Stimulated activated CD8-positive, alpha-beta memory T cell treated with anti-CD3 and anti-CD28 coated beads, Interleukin-2, amount 100 ng/mL, for 48 hours (primary cell): ENCODE measurements at places on chromosomes 1 and 21.

- DNase-seq: no peak
Observed at GRCh38 chr1:24173638-24174575, 13.2 kb downstream of the IFNLR1 start.

GRCh38 chr1:200642481-200642880 is 21.9 kb upstream of the KIF14 start:
- no peak for DNase-seq

GRCh38 chr1:246786606-246787238 is 62.5 kb downstream of the SCCPDH start:
- no peak for DNase-seq

DNA sequence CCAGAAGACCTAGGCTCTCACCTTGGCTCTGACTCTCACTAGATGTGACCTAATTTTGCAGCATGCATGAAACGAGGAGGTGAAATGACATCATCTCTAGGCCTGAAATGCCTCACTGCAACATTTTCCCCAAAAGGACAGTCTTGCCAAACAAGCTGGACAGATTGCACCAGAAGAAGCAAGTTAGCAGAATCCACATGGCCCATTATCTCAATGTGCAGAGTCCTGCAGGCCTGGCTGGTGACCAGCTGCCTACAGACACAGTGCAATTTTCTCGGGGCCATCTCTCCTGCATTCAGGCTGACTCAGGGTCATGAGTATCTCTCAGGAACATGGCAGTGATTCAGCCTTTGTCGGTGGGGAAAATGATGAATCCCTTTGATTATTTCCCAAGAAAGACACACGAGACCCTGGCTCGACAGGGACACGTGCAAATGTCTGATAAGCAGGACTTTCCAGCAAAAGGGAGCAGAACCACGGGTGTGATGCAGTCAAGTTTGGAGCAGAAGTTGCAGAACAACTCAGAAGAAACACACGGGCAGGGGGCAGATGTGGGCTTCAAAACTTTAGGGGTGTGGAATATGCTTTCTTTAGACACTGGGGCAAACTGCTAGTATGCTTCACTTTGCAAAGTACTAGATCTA is 38.7 kb downstream of the TRIM67 start:
- DNase-seq: no peak

GRCh38 chr1:16143566-16144324 is 12.1 kb downstream of the EPHA2 start:
- DNase-seq: no peak

DNA sequence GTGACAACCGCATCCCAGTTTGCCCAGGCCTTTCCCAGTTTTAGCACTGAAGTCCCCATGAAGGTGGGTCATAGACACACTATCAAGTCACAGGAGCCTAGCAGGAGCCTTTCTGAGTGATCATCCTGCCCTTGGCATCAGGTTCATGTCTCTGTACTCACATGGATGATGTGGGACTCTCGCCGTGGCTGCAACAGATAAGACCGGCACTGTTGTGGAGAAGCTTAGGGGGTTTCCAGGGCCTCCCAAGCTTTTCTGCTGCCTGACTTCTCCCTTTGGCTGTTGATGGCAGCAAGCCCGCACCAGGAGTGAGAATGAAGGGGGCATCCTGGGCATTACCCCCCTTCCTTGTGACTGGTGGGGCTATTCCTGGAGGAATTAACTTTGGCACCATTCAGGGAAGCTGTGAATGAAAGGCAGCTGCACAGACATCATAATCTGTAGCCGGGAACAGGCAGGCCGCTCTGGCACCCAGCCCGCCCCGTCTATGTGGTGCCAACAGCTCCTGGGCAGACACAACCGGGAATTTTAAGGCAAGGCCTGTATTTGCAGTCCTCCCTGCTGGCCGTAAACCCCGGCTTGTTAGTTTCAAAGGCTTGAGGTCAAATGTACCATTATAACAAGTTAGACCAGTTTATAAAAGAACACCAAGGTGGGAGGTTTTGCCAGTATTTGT is 148.6 kb downstream of the HUNK start:
- no peak for DNase-seq

DNA sequence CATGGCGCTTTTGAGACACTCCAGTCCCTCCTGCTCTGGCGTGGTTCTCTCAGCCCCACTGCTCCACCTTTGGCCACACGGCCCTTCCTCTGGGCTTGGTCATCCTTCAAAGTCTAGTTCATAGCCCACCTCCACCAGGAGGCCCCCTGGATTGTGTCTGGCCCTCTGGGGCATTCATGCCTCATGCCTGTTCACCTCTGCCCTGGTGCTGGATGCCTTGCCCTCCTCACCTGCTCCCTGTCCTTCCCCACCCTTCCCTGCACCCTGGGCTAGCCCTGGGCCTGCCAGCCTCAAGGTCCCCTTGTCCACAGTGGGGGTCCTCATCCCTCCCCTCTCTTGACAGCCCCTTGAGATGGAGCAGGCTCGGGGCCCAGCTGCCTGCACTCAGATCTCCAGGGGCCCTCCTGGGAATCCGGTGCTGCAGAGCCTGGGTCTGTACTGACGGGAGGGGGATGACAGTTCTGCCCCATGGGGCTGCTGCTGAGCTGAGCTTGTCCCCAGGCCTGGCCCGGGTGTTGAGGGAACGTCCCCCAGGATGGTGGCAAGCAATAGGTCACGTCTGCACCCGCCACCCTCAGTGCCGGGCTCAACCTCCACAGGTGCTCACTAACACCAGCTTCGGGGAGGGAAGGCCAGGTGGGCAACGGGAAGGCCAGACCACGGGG is 18.4 kb downstream of the PRXL2B start:
- DNase-seq: no peak

- DNase-seq: no peak
Observed at GRCh38 chr1:232353001-232353400, 276.9 kb downstream of the SIPA1L2 start.

- no peak for DNase-seq
Observed at GRCh38 chr1:230758709-230759368, 11.7 kb downstream of the CAPN9 start.

DNA sequence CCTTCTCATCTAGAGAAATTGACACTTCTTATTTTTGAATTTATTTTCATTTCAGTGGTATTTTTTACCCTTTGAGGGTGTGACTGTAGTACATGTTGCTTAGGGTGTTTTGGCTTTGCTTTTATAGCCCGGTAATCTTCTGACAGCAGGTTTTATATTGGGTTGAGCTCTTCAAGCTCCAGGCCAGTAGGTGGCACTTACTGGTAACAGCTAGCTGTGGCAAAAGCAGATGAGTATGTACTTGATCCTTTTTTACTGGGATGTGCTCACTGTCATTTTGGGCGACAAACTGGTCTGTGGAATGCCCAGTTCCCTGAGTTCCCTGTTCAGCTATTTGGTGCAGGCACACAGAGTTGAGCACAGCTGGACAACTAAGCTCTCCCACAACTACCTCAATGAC is 916.2 kb upstream of the B3GALT2 start:
- no peak for DNase-seq

DNA sequence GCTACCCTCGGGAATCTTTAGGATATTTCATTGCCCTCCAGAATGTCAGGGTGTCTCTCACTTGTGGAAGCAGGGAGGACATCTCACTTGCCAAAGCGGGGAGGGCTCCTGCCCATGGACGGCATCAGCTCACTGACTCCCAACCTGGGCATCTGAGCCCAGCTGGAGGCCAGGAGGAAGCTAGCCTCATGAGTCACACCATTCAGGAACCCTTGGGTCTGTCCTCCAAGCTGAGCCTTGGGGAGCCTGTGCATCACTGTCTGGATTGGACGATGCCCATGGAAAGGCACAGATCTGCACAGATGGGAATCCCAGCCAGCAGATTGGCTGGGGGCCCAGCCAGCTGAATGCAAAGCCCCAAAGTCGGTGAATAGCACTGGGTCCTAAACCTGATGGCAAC is 25.2 kb downstream of the WNT3A start:
- DNase-seq: no peak

- DNase-seq: no peak
Observed at GRCh38 chr1:76281306-76281705, 206.8 kb downstream of the ST6GALNAC3 start.

- DNase-seq: no peak
Observed at GRCh38 chr1:63908016-63908415, 134.2 kb downstream of the ROR1 start.

- no peak for DNase-seq
Observed at GRCh38 chr21:45739218-45740087, 95.9 kb downstream of the PCBP3 start.

DNA sequence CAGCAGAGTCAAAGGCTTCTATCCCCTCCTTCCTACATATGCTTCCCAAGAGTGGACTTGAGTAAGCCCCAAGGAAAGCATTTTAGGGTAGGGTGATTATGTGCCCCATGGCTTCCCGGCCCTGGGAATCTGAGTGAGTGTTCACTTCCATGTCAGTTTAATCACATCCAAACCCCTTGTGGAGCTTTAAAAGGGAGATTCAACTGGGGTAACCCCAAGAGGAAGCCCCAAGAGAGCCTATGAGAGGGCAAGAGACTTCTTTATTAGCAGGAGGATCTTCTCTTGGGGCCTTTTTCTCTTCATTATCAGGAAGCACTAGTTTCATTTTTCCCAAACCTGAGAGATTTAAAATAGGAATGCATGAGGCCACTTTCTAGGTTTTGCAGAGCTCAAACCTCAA is 97.0 kb upstream of the IRF2BP2 start:
- DNase-seq: no peak

- no peak for DNase-seq
Observed at GRCh38 chr1:100794748-100795645, 75.5 kb downstream of the VCAM1 start.

DNA sequence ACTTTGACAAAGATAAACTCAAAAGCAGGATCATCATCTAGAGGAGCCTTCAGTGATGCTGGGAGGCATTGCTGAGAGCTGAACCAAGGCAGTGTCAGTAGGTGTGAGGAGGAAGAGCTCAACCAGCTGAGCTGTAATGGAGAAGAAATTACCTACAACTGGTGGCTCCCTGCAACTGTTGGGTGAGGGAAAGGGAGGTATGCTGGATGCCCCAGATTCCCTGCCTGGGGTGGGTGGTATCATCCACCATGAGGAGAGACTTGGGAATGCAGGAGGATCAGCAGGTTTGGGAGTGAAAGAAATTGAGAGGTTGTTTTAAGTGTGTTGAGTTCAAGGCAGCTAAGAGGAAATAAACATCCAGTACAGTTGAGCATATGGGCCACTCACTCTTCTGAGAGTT is 199.8 kb downstream of the DNM3 start:
- no peak for DNase-seq

DNA sequence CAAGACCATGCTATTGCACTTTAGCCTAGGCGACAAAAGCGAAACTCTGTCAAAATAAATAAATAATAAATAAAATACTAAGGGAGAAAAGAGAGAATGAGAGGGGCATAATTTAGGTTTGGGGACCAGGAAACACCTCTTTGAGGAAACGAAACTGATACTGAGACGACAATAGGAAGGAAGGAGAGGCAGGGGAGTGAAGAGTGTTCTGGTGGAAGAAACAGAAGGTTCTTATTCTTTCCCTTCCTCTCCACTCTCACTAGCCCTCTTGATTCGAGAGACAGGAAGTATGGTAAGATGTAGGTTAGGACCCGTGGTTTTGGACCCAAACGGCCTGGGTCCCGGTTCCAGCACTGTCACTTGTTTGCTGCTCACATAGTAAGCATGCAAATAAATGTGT is 1.6 kb upstream of the NKAIN1 start:
- no peak for DNase-seq

DNA sequence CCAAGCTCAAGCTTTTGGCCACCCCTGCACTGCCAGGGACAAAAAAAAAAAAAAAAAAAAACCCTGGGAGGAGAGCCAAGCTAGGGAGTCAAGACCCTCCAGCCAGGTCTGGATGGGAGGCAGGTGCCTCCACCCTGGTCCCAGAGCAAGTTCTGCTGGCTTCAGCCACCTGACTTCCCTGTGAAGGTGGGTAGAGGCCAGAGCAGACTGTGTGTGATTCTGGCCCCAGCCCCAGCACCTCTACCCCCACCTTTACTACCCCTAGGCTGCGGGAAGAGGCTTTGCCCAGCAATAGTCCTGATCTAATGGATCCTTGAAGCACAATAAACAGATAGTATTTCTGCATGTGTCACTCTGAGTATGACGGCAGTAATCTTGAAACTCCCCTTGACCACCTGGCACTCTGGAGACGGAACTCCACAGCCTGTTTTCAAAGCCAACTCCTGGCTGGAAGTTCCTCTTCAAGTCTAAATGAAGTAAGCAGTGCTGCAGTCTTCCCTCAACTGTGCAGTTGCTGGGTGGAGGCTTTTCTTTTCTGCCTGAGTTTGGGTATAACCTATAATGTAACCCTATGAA is 9.8 kb downstream of the PDZK1IP1 start:
- no peak for DNase-seq

- no peak for DNase-seq
Observed at GRCh38 chr1:212797681-212798080, 6.0 kb downstream of the TATDN3 start.

GRCh38 chr1:16617778-16618580 is 4.6 kb upstream of the NBPF1 start:
- no peak for DNase-seq

DNA sequence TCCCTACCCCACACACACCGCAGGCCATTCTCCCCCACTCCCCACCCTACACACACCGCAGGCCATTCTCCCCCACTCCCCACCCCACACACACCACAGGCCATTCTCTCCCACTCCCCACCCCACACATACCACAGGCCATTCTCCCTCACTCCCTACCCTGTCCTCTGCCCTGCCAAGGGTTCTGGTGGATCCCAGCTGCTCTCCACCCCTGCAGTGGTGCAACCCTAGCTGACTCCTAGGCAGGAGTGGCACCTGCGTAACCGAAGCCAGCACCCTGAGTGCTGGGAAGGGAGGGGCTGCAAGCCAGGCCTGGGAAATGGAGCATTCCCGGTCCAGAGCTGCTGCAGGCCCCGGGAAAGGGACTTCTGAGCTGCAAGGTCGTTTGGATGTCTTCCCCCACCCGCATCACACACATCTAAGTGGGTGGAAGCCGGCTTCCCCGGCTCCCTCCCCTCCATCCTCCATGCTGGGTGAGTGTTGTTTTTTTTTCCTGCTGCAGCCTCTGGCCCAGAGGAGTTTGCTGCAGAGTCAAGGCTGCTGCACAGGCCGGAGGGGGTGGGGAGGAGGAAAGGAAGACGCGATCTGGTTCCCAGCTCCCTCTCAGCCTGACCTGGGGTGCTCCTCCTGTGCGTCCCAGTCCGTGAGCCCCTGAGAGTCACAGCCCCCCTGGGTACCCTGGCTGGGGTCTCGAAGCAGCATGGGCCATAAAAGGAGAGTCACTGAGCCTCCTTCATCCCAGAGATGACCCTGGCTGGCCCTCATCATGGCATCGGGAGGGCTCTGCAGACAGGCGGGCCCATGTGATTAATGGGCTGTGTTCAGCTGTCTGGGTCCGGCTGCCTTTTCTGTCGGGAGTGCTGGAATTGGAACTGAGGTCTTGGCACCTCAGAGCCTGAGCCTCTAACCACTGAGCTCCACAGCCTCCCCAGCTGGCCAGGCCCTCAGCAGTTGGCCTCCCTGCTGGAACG is 16.1 kb downstream of the H6PD start:
- no peak for DNase-seq
